A549 treated with Mapracorat at 1 μM for 4 hours (cell line): ENCODE measurements at places on chromosomes 12 and 14. TPM values are rescaled to one million over a fixed set of nuclear protein-coding genes. Genes with fewer than 3 reads are reported as not detected.

Gene SLC25A21
- total RNA-seq, result 0.64 to 2.5 TPM (median 1.0 TPM) in 5 replicates

Gene KERA
- not detected in 5 replicates for total RNA-seq

Gene GLS2
- 0.13 to 0.24 TPM (median 0.16 TPM) in 3 of 5 replicates, not detected in the others for total RNA-seq

Gene GPR132
- total RNA-seq, result 0.40 to 0.70 TPM (median 0.56 TPM) in 5 replicates

Gene MANSC1
- total RNA-seq, result 3.1 to 4.6 TPM (median 3.9 TPM) in 5 replicates

Gene NTF3
- not detected in 5 replicates for total RNA-seq

Gene ING4
- 13.8 to 19.8 TPM (median 15.7 TPM) in 5 replicates for total RNA-seq

Gene EIF2B2
- 75.6 to 85.3 TPM (median 79.1 TPM) in 5 replicates for total RNA-seq

Gene GLIPR1L2
- 0.09 to 0.33 TPM (median 0.24 TPM) in 5 replicates for total RNA-seq

Gene ENDOU
- total RNA-seq, result not detected in 5 replicates

Gene TMTC3
- total RNA-seq, result 8.0 to 13.9 TPM (median 11.6 TPM) in 5 replicates

Gene PMCH
- total RNA-seq, result not detected in 5 replicates

Gene FGF23
- not detected in 5 replicates for total RNA-seq

Gene SERPINA9
- total RNA-seq, result not detected in 5 replicates

Gene KLHL33
- total RNA-seq, result not detected in 5 replicates

Gene FOXN4
- 0.15 to 0.20 TPM in 2 of 5 replicates, not detected in the others for total RNA-seq

Gene LRP1-AS
- not detected in 5 replicates for total RNA-seq

Gene DIO2
- total RNA-seq, result 1.6 to 3.6 TPM (median 2.9 TPM) in 5 replicates

Gene PRH2
- total RNA-seq, result 0.30 to 0.39 TPM (median 0.38 TPM) in 3 of 5 replicates, not detected in the others

Gene KRT1
- not detected in 5 replicates for total RNA-seq

Gene GPRC5A
- total RNA-seq, result 222 to 371 TPM (median 313 TPM) in 5 replicates

Gene GOLT1B
- total RNA-seq, result 69.7 to 115 TPM (median 96.1 TPM) in 5 replicates

Gene ETFBKMT
- 0.58 to 1.4 TPM (median 0.79 TPM) in 5 replicates for total RNA-seq

Gene INTS13
- total RNA-seq, result 20.2 to 25.0 TPM (median 24.1 TPM) in 5 replicates

Gene ZBTB39
- total RNA-seq, result 4.4 to 6.0 TPM (median 5.4 TPM) in 5 replicates

Gene C12orf42
- not detected in 5 replicates for total RNA-seq

Gene TCL1B
- total RNA-seq, result not detected in 5 replicates

Gene C14orf132
- total RNA-seq, result 4.6 to 6.8 TPM (median 6.4 TPM) in 5 replicates

Gene SIX4
- 1.2 to 3.6 TPM (median 2.5 TPM) in 5 replicates for total RNA-seq

Gene HVCN1
- 0.38 to 0.98 TPM (median 0.65 TPM) in 5 replicates for total RNA-seq

Gene CIROP
- not detected in 5 replicates for total RNA-seq

Gene RAB15
- 18.9 to 21.5 TPM (median 20.2 TPM) in 5 replicates for total RNA-seq

Gene CATSPERB
- total RNA-seq, result not detected in 5 replicates

Gene REP15
- 0.22 to 0.39 TPM (median 0.32 TPM) in 4 of 5 replicates, not detected in the other for total RNA-seq

Gene FAIM2
- total RNA-seq, result not detected in 5 replicates

Gene MSI1
- 0.89 to 1.8 TPM (median 1.4 TPM) in 5 replicates for total RNA-seq

Gene TXNRD1
- 753 to 930 TPM (median 871 TPM) in 5 replicates for total RNA-seq

Gene ACOT6
- not detected in 5 replicates for total RNA-seq

Gene CLEC4A
- total RNA-seq, result 0.31 to 0.44 TPM in 2 of 5 replicates, not detected in the others
